ENCODE measurements at places on chromosomes 6 and 20.

GRCh38 chr6:135018941-135019340 is 35.7 kb downstream of the HBS1L start:
- DNase-seq: no peak

GRCh38 chr6:159308198-159308597 is 139.0 kb downstream of the FNDC1 start:
- DNase-seq: no peak

- no peak for DNase-seq
These were observed 16.6 kb downstream of the NRSN2 start for GRCh38 chr20:363319-364078.

DNA sequence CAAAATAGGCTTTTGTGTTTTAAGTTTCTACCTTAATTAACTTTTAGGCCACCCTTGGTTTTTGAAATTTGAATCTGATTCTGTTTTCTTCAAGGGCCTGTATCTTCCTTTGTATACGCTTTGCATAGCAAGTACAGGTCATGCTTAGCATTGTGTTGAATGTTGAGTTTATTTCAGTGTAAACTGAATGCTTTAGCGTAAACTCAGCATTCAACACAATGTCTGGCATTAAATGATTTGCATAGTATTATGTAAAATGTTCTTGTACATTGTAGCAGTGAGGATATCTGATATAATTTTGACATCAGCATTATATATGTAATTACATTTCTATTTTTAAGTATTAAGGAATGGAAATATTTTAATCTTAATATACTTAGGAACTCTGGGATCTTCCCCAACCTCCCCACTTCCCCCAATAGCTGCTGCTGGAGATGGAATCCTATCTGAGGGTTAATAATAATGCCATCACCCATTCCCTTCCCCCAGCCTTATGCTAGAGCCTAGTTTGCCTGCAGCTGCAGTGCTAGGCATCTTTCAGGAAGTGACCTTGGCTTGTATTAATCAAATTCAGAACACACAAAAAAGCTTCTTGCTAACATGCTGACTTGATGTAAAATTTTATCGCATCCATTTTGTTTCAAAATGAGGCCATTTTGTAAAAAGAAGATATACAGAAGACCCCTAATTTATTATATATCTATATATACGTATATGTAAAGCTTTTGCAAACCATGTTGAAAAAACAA is 73.1 kb downstream of the NCOA3 start:
- DNase-seq: no peak

- DNase-seq: no peak
These were observed 8.7 kb downstream of the B4GALT5 start for GRCh38 chr20:49704932-49705336.

- no peak for DNase-seq
These were observed 17.1 kb downstream of the ISM1 start for GRCh38 chr20:13238001-13238653.

Measured in stimulated activated CD8-positive, alpha-beta memory T cell treated with anti-CD3 and anti-CD28 coated beads, Interleukin-15, amount 100 ng/mL, for 24 hours (primary cell).